ENCODE measurements at places on chromosomes 3 and 15.
A peak's percentile ranks its signal among the peaks of the same experiment; 100 is the strongest.

DNA sequence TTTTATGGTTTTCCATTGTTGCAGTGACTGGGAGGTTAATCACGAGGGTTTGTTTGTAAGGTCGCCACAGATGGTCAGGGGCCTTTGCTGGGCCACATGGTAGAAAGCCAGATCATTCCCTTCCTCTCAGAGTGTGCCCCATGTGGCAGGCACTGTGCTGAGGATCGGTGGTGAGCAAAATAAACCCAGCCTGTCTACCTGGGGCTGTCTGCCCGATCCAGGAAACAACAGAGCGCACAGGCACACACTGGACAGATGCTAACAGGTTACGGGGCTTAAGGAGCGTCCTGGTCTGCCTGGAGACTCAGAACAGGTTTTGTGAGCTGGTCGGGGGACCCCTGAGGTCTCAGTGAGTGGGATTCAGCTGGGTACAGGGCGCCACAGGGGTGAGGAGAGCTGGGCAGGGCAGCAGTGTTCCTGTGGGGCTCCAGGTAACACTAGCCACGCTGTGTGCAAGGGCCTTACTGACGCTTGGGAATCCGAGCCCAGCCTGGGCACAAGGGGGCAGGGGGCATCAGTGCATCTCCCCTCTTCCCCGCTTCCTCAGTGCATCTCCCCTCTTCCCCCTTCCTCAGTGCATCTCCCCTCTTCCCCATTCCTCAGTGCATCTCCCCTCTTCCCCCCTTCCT lies 136.4 kb downstream of the DNAJB8 start:
- no peak for DNase-seq

DNA sequence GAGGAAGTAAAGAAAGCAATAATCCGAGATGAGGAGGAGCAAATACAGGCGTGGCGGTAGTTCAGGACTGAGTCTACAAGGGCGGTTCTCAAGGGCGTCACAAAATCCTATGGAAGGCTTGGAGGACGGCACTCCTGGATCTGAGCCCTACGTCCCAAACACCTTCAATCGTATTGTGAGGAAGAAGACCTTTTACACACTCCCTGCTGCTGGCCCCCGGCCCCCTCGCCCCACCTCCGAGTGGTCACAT lies 747 bp downstream of the PLD1 start:
- DNase-seq, result no peak

DNA sequence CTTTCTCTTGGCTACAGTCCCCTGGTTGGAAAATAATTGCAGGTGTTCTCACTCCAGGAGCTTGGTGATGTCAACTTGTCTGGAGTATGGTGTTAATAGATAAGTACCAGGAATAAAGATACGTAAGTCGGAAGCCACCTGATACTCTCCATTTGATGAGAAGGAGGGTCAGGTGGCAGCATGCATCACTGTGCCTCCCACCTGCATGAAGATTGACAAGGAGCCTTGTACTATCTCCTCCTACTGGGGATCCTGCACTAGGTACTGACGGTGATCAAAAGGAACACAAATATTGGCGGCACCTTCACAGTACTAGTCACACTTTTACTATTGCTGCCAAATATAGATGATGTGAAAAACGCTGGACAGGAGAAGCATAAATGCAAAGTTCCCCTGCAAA lies 32.6 kb upstream of the GABRB3 start:
- DNase-seq, result no peak

- peak; percentile 28 for DNase-seq
Measured at GRCh38 chr15:99502182-99502581, 63.6 kb upstream of the MEF2A start.

DNA sequence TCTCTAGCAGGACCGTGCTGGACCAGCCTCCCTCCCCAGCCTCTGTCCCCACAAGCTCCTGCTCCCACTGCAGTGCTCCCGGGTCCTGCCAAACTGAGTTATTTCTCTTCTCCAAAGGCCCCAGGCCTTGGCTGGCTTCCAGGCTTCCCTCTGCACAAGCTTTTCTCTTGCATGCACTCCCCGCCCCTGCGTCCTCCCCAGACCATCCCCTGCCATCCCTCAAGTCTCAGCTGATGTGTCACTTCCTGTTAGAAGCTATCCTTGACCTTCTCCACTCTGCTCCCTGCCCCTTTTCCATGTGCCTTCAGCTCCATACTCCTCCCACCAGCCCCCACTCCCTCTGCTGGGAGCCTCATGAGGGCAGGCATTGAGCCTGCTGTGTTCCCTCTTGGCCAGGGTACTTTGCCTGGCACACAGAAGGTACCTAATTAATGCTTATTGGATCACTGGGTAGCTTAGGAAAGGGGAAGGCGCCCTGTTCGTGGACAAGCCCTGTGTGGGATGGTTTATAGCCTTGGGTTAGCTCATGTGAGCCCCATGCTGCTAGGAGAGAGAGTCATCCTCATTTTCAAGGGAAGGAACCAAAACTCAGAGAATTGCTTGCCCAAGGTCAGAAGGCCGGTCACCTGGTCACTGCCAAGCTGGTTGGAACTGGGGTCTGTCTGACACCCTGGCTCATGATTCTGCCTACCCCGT lies 56.4 kb downstream of the FEM1B start:
- no peak for DNase-seq
